ENCODE measurements at places on chromosomes 7 and 10. TPM values are rescaled to one million over a fixed set of nuclear protein-coding genes. Genes with fewer than 3 reads are reported as not detected.

The C10orf53 gene
- total RNA-seq, result not detected

The HOXA2 gene
- total RNA-seq, result not detected

GRCh38 chr10:84191106-84191505 lies 3.2 kb upstream of the CDHR1 start:
- DNase-seq, result no peak

DNA sequence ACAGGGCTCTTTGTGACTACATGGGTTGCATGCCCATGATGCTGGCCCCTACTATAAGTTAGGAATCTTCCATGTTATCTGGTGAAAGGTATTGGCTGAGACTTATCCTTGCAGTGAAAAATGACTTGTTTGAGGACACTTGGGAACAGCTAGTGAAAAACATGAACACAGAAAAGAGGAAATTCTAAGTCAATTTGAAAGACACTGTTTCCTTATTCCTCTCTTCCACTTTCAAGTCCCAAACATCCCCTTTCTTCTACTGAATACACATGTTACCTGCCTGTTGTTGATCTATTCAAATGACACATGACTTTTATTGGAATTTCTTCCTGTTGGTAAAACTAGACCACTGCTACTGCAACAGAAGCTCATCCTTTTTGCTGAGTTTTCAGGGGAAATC lies 29.5 kb upstream of the PRKCQ start:
- no peak for DNase-seq

The PRPS1L1 gene
- total RNA-seq, result not detected

The FAM131B gene
- total RNA-seq, result 0.47 TPM

DNA sequence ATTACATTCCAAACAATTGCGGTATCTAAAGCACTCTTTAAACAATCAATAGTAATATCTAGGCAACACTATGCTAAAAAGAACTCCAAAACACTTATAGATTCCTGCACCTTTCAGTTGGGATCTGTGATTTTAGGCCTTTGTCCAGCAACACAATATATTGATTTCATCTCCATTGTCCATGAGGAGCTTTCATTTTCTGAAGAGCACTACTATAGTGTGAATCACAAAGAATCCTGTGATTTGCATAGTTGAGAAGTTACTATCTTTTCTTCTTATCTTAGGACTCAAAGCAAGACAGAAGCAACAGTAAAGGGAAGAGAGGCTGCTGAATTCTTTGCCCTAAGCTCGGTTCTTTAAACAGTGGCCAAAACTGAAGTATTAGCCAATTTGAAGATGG lies 846.8 kb downstream of the IPMK start:
- DNase-seq, result no peak

- DNase-seq, result no peak
These were observed 42.4 kb downstream of the KCTD7 start for GRCh38 chr7:66671034-66671433.

GRCh38 chr10:47361293-47361692 lies 13.1 kb downstream of the RBP3 start:
- no peak for DNase-seq

- no peak for DNase-seq
These were observed 53.0 kb upstream of the PPP1R17 start for GRCh38 chr7:31633894-31634494.

The LAMB1 gene
- total RNA-seq, result 60.0 TPM

The PROSER2 gene
- 0.52 TPM for total RNA-seq

The MYL10 gene
- not detected for total RNA-seq

DNA sequence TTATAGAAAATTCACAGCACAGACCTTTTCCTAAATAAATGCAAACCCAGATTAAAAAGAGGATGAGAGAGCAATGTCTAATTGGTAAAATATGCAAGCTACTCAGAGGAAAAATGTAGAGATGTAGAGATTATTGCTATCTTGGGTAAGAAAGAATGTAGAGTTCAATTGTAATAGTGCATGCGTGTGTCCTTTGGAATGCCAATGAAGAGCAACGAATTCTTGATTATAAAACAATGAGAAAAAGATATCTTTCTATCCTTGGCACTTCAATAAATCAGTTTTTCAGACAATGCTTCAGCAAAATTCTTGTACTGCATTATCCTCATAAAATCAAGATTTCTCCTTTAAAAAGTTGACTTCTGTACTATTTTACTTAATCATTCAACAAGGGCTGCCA lies 50.9 kb downstream of the SEMA3D start:
- DNase-seq, result no peak

DNA sequence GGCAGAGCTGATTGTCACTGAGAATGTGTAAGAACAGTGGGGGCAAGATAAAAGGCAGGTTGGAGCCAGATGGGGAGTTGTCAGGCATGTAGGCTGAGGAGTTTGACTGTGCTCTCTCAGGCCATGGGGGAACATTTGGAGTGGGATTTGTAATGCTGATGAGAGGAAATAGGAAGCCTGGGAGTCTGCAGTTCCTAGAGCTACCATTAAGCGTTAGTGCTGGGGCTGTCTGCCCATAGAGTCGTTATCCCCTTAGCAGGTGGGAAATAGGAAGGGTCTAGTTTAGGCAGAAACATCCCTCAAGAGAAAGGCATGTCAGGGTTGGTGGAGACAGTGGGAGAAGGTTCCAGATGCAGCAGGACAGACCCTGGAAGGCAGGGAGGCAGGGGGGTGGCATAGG lies 75.5 kb downstream of the RPS24 start:
- DNase-seq, result no peak

GRCh38 chr10:33334805-33335550 lies 511 bp upstream of the NRP1 start:
- DNase-seq, result peak; percentile 83

The GARIN1A gene
- 1.6 TPM for total RNA-seq

The SUN3 gene
- total RNA-seq, result not detected

The GDI2 gene
- total RNA-seq, result 93.2 TPM

GRCh38 chr7:129144095-129144833 lies at the start of gene TSPAN33:
Gene TSPAN33 (plus strand): TSS chr7:129144707. CDS start chr7:129144981, 274 bp downstream.
- peak; percentile 81 for DNase-seq

DNA sequence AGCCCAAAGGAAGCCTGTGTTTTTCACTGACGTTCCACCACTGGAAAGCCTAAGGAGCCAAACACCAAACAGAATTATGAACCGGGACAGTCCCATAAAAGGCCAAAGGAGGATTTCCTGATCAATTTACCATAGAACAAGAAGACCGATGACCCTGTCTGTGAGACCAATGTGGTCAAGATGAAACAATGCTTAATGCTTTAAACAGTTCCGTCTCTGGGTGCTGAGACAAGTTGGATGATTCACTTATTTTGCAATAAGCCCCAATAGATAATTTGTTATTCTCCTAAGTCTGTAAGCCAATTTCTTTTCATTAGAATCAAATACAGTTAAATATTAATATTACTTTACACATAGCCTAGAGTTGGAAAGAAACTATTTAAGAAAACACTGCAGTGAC lies 134.9 kb downstream of the MICU1 start:
- no peak for DNase-seq

GRCh38 chr10:86169506-86170254 lies 196.9 kb downstream of the GRID1 start:
- DNase-seq, result no peak

DNA sequence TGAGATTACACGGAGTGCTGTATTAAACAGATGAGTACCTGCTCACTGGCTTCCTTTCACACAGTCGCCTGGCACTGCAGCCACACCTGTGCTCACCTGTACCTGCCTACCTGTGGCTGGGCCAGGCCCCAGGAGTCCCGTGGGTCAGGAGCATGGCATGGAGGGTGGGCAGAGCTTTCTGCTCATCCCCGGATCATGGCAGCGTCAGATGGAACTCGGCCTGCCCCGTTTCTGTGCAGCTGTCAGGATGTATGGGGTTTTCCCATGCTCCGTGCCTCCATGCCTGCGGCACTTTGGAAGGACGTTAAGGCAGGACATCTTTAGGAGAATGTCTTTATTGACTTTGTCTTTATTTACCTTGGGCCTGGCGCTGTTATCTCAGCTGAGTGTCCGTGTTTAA lies 112.2 kb downstream of the MGMT start:
- no peak for DNase-seq

- no peak for DNase-seq
These were observed 114.8 kb downstream of the TEX36 start for GRCh38 chr10:125568156-125568555.

The CRYGN gene
- 0.41 TPM for total RNA-seq

The IL6 gene
- total RNA-seq, result 0.69 TPM

- DNase-seq, result peak; percentile 29
These were observed 1.4 kb downstream of the OTUD1 start for GRCh38 chr10:23439961-23440889.

DNA sequence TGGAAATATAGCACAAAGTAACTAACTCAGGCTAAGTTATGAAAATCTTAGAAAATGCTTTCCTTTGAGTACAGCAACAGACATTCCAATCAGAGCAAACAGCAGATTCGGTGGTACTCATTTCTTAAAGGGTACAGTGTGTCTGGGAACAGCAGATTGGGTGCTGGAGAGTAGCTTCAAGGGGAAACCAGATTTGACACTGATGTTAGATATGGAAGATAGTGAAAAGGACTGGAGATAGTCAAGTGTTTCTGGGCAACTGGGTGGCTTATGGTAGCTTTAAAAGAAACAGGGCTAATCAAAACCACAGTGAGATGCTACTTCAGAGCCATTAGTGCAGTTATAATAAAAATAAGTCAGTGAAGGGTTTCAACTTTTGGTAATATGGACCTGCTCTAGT lies 12.1 kb upstream of the UMAD1 start:
- no peak for DNase-seq

- no peak for DNase-seq
These were observed 174.1 kb downstream of the KCNMA1 start for GRCh38 chr10:77463499-77463898.

The PNLIPRP2 gene
- total RNA-seq, result not detected

GRCh38 chr7:28955356-28955717 lies 2.8 kb downstream of the TRIL start:
- DNase-seq, result no peak

DNA sequence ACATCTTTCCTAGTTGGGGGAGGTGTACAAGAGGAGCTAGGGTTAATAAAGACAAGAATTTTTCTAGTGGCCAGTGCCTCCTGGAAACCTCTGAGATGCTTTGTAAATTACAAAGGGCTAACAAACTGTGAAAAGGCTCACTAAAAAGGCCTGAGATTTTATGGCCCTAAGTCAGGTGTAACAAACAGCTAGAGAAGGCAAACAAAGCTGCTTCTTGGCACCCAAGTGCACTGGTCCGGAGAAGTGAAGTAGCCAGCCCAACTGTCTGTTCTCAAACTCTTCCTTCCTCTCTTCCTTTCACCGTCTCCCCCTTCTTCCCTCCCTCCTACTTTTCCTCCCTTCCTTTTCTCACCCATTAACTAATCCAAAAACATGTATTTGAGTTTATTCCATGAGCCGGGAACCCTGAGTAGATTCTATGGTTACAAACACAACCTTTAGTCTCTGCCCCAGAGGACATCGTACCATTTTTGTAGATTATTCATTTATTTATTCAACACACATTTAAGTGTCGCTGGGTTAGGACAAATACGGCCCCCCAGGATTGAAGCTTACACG lies 143.4 kb upstream of the PCGF5 start:
- no peak for DNase-seq

The CCDC126 gene
- 8.9 TPM for total RNA-seq

DNA sequence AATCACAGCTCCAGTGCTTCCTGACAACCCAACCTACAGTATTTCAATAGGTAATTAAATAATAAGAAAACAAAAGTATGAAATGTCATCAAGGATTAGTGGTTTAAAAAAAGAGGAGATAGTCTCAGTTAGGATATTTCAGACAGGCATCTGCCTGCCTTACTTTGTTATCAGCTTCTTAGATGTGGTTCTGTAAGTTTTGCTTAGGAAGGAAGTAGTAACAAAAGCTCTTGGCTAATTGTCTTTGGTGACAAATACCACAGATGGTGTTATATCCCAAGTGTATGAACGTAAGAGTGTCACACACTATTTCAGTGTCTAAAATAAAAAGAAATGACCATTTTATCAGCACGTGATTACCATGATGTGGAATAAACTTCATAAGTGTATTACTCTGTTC lies 9.8 kb upstream of the ACTA2 start:
- DNase-seq, result no peak

DNA sequence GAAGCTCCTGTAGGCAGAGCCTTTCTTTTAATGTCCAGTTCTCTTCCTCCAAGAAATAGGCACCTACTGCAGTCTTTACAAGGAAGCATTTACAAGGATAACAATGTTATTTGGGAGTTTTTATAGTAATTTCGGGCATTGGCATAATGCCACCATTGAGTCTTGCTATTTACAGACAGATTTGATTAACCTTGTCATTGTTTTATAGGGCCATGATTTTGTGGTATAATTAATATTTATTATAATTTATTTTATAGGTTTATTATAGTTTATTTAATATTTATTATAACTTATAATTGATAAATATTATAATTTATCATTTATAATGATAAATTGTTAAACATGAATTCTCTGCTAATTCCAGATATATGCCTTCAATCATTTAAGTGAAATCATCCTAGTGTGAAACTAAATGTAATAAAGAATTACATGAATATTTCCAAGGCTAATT lies 573 bp upstream of the POT1 start:
- DNase-seq, result no peak

The VWDE gene
- total RNA-seq, result not detected

DNA sequence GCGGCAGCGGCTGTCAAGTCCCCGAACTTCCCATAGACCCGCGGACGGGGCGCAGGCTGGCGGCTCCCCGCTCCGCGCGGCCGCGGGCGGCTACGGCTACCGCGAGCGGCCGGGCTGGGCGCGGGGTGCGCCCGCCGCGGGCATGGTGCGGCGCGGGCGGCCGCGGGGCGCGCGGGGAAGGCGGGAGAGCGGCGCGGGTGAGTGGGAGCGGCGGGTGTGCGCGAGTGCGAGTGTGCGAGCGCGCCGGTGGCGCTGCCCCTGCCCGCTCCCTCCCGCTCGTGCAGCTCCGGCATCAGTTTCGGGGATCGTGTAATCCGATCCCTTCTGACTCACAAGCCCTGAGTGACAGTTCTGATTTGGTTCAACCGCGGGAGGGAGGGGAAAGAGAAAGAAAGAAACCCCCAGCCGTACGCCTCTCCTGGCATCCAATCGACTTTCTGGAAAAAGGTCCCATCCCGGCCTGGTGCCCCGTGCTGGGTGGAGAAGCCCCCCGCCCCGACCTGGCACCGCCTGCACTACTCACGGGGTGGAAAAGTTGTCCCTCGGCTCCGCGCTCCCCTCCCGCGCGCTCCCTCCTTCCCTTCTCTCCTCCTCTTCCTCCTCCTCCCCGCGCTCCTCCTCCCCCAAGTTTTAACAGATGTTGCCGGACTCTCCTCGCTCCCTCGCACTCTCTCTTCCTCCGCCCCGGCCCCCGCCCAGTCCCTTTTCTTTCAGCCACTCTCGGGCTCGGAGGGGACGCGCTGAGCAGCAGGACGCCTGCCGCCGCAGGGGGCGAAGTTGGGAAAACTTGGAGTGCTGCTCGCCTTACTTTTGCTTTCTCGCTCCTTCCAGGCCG lies at the start of gene GLI3:
Gene GLI3 (minus strand): TSS at position 234 of the 835 bp plus-strand sequence. CDS start 13,956 bp downstream, outside the sequence.
- DNase-seq, result peak; percentile 88

The NPTX2 gene
- total RNA-seq, result 2.3 TPM

DNA sequence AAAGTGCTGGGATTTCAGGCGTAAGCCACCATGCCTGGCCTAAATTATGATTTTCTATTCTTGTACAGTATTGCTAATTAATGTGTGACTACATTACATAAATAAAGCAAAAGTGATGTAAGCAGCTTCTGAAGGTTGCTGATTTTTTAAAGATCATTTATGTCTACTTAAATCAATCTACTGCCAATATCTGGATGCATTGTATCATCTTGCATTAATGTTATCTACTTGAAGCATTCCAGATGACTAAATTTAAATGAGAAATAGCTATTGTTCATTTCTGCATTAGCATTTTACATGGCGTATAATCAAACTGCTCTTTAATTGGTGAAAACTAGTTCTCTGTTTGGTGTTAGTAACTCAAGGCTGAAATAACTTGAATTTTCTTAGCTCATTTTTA lies 37.1 kb upstream of the HIBADH start:
- DNase-seq, result no peak

GRCh38 chr10:68082872-68083271 lies 7.8 kb upstream of the HERC4 start:
- no peak for DNase-seq
